ENCODE measurements at places on chromosomes 3 and 15. TPM values are rescaled to one million over a fixed set of nuclear protein-coding genes. Genes with fewer than 3 reads are reported as not detected.

DNA sequence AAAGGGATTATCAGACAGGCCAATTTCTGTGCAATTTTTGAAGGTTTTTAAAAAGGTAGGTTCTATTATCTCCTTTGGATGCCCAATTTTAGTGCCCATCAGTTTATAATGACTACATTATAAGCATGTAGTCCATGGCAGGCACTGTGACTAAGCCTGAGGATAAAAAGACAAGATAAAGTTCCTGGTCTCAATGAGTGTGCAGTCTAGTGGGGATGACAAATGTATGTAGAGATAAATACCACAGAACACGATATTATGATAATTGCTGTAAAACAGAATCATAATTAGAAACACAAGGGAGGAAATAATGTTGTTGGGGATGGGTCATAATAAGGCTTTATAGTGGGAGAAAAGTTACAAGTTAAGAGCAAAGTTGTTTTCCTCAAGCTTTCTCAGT is 163.1 kb downstream of the ZNF385D start:
- no peaks in the 10 kb centered on the region for H3K27me3 ChIP-seq
- no peaks in the 10 kb centered on the region for H3K36me3 ChIP-seq
- H3K4me3 ChIP-seq = no peak overlapping the region
- no peak overlapping the region for H3K27ac ChIP-seq
- H3K4me1 ChIP-seq = no peaks in the 10 kb centered on the region

The OSTN gene
- not detected for total RNA-seq

- no peaks in the 10 kb centered on the region for H3K36me3 ChIP-seq
- peak overlapping the region; percentile 45 for H3K4me3 ChIP-seq
- no peaks in the 10 kb centered on the region for H3K4me1 ChIP-seq
- no peak overlapping the region for H3K27ac ChIP-seq
- DNase-seq = peak; percentile 69
These were observed 131.2 kb downstream of the IGF1R start for GRCh38 chr15:98779463-98780071.

GRCh38 chr3:128294999-128295468 is 141.8 kb downstream of the EEFSEC start:
- no peaks in the 10 kb centered on the region for H3K27me3 ChIP-seq
- H3K4me3 ChIP-seq = no peak overlapping the region
- no peaks in the 10 kb centered on the region for H3K36me3 ChIP-seq
- H3K27ac ChIP-seq = no peak overlapping the region
- no peak for DNase-seq

The SLCO3A1 gene
- total RNA-seq = 11.9 TPM

DNA sequence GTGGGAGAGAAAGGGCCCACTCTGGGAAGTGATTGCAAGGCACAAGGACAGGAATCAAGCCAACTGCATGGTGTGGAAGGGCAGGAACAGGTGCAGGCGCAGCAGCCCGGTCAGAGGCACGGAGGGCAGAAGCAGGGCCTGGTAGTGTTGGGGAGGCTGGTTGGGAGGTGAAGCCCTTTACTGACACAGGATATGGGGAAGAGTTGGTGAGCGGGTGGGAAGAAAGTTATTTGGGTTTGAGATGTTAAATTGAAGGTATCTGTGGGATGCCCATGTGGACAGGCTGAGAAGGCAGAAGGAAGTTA is 83.6 kb upstream of the ABHD2 start:
- no peaks in the 10 kb centered on the region for H3K36me3 ChIP-seq
- peaks cover 5% of the 10 kb centered on the region for H3K4me1 ChIP-seq
- no peak for DNase-seq
- peaks cover 12% of the 10 kb centered on the region for H3K27me3 ChIP-seq
- no peak overlapping the region for H3K27ac ChIP-seq
- H3K4me3 ChIP-seq = no peak overlapping the region

GRCh38 chr3:85780806-85781205 is 822.0 kb downstream of the CADM2 start:
- DNase-seq = no peak
- no peaks in the 10 kb centered on the region for H3K4me1 ChIP-seq
- no peaks in the 10 kb centered on the region for H3K36me3 ChIP-seq
- peaks cover 60% of the 10 kb centered on the region for H3K27me3 ChIP-seq
- no peak overlapping the region for H3K4me3 ChIP-seq

DNA sequence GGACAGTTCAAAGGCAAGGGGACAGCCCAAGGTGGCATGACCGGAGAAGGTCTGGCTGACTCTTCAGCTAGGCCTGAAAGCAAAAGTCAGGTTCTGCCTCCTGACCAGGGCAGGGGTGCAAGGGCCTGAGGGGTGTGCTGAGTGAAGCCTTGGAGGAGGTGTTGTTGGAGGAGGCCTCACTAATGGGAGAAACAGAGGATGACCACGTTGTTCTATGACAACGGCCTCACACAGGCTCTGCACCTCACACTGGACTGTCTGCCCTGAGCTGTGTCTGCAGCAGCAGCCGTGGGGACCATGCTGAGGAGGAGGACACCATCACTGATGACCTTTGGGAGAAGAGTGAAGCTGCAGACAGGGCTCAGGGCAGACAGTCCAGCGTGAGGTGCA is 116.9 kb upstream of the ABHD17C start:
- no peak overlapping the region for H3K4me3 ChIP-seq
- no peak for DNase-seq
- peak overlapping the region; percentile 72 for H3K27ac ChIP-seq
- H3K27me3 ChIP-seq = no peaks in the 10 kb centered on the region
- peaks cover 35% of the 10 kb centered on the region for H3K4me1 ChIP-seq

DNA sequence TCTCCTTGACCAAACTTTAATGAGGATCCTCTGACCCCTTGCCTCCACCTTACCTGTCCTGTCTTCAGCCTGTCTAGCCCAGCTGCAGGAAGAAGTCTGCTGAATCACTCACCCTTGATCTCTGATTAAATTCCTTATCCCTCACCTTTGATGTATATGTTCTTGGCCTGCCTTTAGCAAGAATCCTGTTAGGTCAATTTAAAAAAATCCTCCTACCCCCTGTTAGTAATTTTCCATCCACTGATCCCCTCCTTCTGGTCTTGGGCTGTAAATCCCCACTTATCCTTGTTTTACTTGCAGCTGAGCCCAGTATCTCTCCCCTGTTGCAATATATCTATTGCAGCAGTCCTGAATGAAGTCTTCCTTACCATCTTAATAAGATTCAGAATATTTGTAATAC is 39.0 kb downstream of the MYH15 start:
- peaks cover 21% of the 10 kb centered on the region for H3K4me1 ChIP-seq
- no peaks in the 10 kb centered on the region for H3K36me3 ChIP-seq
- DNase-seq = no peak

The PDZRN3 gene
- not detected for total RNA-seq

GRCh38 chr15:59436774-59437141 is 1.2 kb upstream of the FAM81A start:
- H3K4me3 ChIP-seq = peak overlapping the region; percentile 73
- H3K27ac ChIP-seq = no peak overlapping the region
- H3K36me3 ChIP-seq = no peaks in the 10 kb centered on the region
- DNase-seq = no peak
- no peaks in the 10 kb centered on the region for H3K27me3 ChIP-seq

DNA sequence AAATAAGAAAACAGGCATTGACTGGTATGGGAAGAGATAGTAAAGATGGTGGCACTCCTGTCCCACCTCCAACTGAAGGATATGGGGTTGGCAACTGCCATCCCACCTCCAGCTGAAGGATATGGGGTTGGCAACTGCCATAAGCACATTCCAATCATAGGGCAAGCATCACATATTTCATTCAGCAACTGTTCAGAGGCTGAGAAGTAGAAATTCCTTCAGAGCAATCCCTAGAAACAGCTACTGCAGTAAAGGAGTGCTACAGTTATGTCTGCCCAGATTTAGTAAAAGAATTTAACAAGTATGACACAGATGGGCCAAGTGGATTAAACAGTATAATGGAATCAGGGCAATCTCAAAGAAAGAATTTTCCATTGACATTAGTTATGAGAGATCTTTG is 156.8 kb downstream of the IMPG2 start:
- no peak for DNase-seq
- H3K4me3 ChIP-seq = no peak overlapping the region
- no peaks in the 10 kb centered on the region for H3K4me1 ChIP-seq
- H3K27me3 ChIP-seq = no peaks in the 10 kb centered on the region
- H3K36me3 ChIP-seq = no peaks in the 10 kb centered on the region
- H3K27ac ChIP-seq = no peak overlapping the region

DNA sequence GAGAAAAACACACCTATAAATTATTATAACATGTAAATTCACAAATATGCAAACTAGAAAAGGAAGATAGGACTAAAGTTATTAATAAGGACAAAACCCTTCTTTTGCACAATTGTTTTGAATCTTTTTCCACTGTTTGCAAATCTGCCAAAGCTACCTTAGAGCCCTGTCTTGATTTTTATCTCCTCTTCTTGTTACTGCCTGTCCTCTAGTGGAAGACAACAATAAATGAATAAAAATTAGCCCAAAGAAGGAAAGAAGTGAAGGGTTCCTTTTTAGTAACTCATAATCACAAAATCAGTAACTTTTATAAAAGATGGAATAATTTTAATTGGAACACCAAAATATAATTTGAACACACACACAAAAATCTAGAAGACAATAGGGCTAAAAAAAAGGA is 2.7 kb downstream of the CD200R1 start:
- H3K4me3 ChIP-seq = no peak overlapping the region
- H3K27ac ChIP-seq = no peak overlapping the region
- H3K36me3 ChIP-seq = peaks cover 4% of the 10 kb centered on the region
- no peak for DNase-seq

The SLCO2A1 gene
- 0.59 TPM for total RNA-seq

- H3K27ac ChIP-seq = no peak overlapping the region
- H3K27me3 ChIP-seq = no peaks in the 10 kb centered on the region
These were observed 75.5 kb downstream of the DPH6 start for GRCh38 chr15:35470441-35470840.

The ACSBG1 gene
- total RNA-seq = not detected

The CKMT1B gene
- total RNA-seq = 19.0 TPM

DNA sequence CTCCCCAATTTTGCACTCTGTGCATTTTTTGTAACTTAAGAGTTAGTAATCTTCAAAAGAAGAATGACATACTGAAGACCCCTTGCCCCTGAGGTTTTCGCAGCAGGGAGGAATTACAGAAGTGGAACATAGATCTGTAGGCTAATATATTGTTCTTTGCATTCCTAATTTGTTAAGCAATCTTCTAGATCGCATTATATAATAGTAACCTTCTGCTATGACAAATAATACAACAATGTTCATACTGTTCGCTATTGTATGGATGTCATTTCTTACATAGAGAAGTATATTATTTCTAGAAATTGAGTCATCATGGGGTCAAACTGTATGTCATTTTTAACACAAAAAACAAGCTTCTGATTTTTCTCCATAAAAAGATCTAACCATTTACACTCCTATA is 95.8 kb upstream of the TGFBR2 start:
- H3K36me3 ChIP-seq = peaks cover 13% of the 10 kb centered on the region
- H3K4me3 ChIP-seq = no peak overlapping the region
- H3K4me1 ChIP-seq = peaks cover 26% of the 10 kb centered on the region
- no peak overlapping the region for H3K27ac ChIP-seq
- no peak for DNase-seq

The CD47 gene
- 28.5 TPM for total RNA-seq

DNA sequence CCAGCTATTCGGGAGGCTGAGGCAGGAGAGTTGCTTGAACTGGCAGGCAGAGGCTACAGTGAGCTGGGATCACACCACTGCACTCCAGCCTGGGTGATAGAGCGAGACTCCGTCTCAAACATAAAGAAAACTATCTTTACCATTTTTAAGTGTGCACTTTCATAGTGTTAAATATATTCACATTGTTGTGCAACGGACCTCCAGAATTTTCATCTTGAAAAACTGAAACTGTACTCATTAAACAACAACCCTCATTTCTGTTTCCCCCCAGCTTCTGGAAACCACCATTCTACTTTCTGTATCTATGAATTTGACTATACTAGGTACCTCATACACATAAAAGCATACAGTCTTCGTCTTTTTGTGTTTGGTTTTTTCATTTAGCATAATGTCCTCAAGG is 375.1 kb downstream of the SHQ1 start:
- H3K27me3 ChIP-seq = no peaks in the 10 kb centered on the region
- DNase-seq = no peak
- H3K4me3 ChIP-seq = no peak overlapping the region
- no peaks in the 10 kb centered on the region for H3K36me3 ChIP-seq
- no peaks in the 10 kb centered on the region for H3K4me1 ChIP-seq
- no peak overlapping the region for H3K27ac ChIP-seq

The OR5K2 gene
- total RNA-seq = not detected

DNA sequence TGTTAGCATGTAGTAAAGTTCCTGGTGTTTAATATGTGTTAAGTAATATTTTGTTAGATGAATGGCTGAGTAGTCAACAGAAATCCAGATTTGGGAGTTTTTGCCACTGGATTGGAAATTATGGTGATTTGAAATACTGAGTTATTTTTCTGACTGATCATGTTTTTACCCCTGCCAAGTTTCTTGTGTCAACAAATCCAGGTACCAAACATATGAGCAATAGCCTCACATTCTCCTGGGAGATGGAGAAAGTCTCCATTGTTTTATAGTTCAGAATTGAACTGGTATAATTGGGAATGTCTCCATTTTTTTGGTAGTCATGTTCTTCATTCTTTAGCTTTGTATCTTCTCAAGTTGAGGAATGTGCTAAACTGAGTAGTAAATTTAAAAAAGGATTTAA is 767.2 kb upstream of the LMCD1 start:
- H3K27me3 ChIP-seq = no peaks in the 10 kb centered on the region
- H3K4me1 ChIP-seq = peaks cover 18% of the 10 kb centered on the region
- DNase-seq = peak; percentile 31
- peak overlapping the region; percentile 70 for H3K27ac ChIP-seq
- peaks cover 5% of the 10 kb centered on the region for H3K36me3 ChIP-seq
- no peak overlapping the region for H3K4me3 ChIP-seq

Measured in MCF 10A (cell line).